Left colon (tissue), 2 donors: ENCODE measurements at places on chromosomes 5 and 9. TPM values are rescaled to one million over a fixed set of nuclear protein-coding genes. Genes with fewer than 3 reads are reported as not detected.

The ST6GALNAC4 gene
- total RNA-seq, result 37.5 TPM

The HMGCS1 gene
- 153 TPM for total RNA-seq

DNA sequence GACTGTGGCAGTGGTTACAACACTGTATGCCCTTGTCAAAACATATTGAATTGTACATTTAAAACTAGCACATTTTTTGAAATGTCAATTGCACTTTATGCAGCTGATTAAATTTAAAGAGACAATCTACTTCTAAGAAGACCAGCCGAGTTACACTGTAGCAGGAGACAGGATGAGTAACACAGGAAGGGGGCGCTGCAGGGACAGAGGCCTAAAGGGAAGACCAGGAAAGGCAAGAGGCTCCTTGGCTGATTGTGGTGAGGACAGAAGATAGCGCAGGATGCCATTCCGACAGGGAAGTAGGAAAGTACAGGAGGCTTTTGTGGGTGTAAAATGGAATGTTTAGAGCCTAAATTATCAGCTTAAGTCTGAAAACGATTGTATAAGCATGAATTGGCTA lies 28.2 kb upstream of the PPP2R2B start:
- no peak for DNase-seq

DNA sequence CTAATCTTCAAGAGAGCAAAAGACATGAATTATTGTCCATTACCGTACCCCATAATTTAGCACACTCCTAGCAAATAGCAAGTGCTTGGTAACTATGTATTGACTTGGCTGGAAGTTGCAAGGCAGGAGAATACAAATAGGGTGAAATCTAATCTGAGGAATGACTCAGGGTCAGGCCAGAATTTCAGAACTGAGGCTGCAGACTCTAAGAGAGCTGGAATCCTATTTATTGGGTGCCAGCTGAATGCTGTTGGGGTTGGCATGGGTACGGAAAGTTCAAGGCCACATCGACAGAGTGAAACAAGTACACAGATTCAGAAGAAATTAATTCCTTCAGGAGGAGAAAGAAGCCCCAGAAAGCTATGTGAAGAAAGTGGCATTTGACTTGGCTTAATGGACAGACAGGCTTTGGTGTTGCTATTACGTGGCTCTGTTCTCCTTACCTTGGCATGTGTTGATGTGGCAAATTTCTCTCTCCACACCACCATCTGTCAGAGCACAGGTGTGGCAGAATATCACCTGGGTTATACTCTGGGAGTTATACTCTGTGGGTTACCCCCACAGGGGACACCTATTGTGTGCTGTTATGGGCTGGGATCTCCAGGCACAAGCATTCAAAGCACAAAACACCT lies 20.9 kb upstream of the ASTN2 start:
- DNase-seq, result no peak
